ENCODE measurements at places on chromosomes 7 and 10.
A peak's percentile ranks its signal among the peaks of the same experiment; 100 is the strongest.

GRCh38 chr10:80580638-80581468, 43.2 kb downstream of the SH2D4B start:
- no peak for DNase-seq

DNA sequence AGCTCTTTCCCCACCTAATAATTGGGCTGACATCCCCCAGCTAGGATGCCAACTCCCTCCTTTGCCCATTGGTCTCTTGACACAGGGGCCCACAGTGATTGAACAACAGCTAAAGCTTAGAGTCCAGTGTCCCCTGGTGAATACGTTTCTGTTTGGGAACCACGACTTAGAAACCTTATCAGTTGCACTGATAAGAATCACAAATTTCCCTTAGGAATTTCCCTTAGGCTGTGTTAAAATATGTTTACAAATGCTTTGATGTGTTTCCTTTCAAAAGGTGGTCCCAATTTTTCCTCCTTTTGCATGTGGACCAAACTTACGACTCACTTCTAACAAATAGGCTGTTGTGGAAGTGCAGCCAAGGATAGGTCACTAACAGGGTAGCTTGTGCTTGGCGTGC, 126.0 kb upstream of the INHBA start:
- DNase-seq: no peak

- no peak for DNase-seq
These were observed 71.3 kb downstream of the NRCAM start for GRCh38 chr7:108384716-108385483.

- DNase-seq: no peak
These were observed 501.7 kb downstream of the PARD3 start for GRCh38 chr10:34313353-34313752.

GRCh38 chr10:8331896-8332729, 277.6 kb downstream of the GATA3 start:
- peak; percentile 99 for DNase-seq

GRCh38 chr10:14822879-14823755, 14.7 kb downstream of the CDNF start:
- DNase-seq: no peak

DNA sequence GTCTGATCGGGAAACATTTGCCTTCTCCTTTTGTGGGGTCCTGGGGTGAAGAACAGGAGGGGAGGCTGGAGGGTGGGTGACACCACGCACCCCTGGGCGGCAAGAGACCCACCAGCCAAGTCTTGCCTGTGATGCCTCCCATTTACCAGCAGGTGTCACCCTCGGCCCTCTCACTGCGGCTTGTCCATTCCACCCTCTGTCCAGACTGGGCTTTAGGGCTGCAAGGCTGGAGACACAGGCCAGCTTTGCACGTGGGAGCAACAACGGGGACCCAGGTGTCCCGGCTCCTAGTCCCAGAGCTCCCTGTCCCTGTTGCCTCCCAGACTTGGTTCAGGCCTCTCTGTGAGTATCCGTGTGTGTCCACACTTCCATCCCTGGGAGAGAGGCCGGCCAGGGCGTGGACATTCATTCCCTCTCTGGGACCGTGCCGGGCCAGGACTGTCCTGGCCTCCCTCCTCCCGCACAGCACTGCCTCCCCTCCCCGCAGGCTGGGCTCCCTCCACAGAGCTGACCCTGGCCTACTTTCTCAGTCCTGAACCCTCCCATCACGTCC, 36.2 kb upstream of the GTF2IRD1 start:
- no peak for DNase-seq

DNA sequence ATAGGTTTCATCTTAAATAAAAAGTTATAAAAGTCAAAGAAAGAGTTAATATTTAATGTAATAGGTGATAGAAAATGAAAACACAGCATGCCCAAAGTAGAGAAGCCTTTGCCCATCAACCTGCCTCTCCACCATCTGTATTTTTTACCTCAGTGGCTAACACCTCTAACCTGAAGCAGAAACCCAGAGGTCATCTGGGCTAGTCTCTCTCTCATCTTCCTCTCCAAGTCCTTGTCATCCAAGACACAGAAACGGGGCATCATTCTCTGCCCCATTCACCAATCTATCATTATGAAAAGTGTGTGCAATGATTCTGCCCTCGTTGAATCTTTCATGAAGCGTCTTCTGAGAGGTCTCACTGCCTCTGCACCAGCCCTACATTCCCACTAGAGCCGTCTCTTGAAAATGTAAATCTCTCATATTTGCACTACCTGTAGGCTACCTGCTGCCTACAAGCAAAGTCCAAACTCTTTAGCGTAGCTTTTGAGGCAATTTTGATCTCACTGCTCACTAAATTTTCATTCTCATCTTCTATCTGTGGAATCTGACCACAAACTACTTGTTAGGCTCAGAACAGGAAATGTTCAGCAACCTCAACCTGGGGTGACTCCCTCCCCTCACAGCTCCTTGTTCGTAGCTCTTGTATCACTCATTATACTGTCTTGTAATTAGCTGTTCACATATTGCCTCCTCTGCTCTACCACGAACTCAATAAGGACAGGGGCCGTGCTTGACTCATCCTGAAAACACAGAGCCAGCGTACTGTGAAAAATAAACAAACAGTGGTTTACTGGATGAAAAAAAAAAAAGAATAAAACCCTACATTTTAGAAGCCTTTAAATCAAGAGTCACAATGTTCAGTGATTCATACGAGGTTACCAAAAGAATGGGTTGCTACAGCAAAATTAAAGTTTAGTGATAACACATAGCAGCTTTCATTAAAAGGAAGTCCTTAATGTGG, 83.1 kb downstream of the CTNNA3 start:
- peak; percentile 82 for DNase-seq

DNA sequence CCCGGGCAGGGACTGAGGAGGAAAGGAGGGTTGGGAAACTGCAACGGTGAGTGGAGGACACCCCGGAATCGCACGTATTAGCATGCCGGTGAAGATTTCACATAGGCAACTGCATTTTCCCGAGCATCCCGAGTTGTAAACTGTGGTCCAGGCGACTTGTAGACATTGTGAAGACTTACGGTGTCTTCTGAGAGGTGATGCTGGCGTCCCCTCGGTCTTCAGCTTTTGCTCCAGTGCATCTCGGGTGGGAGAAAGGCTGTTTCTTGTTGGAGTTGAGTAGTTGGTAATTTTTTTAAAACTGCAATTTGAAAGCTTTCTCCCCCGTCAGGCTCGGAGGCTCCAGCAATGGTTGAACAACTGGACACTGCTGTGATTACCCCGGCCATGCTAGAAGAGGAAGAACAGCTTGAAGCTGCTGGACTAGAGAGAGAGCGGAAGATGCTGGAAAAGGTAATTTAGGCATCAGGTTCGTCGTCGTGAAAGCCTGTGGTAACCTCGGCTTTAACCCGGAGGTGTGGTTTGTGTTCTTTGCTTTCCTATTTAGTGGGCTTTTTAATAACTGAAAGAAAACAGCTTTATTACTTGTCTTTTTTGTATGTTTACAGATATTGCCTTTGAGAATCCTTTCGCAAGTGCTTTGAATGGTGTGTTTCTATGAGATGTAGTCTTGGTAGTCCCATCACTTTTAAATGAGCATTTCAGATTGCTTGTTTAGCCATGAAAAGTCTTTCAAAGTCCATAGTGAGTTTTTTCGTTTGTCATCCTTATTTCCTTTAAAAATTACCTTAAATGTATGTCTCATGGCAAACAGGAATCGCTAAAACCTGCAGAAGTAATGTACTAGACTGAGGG, 687 bp downstream of the HELLS start:
- no peak for DNase-seq

- DNase-seq: no peak
These were observed at the start of gene INHBA for GRCh38 chr7:41702635-41703371. Gene INHBA, minus strand, starts transcription at chr7:41703090. Its CDS starts 2,716 bp downstream, at chr7:41700374.

- no peak for DNase-seq
These were observed 39.5 kb downstream of the KLF6 start for GRCh38 chr10:3745521-3745920.

GRCh38 chr10:45399113-45399512, 25.1 kb downstream of the ALOX5 start:
- no peak for DNase-seq

DNA sequence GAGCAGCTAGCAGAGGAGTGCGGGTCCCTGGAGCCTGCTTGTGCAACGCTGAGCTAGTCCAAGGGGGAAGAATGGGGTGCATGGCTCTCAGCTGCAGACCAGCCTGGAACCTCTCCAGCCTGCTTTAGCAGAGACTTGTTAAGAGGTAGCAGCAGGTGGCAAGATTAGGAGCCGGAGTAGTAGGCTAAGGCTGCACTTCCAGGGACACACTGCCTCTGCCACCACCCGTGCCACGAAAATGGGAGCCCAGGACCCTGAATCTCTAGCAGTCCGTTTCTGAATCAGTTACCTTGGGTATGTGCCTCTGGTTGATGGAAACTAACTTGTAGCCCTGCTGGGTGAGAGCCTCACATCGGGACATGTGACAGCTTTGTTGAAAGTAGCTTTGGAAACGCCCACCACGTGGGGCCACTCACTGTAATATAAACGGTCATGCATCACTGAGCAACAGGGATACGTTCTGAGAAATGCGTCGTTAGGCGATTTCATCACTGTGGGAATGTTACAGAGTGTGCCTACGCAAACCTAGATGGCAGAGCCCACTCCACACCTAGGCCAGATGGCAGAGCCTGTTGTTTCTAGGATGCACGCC, 25.9 kb downstream of the HTRA1 start:
- DNase-seq: no peak

- peak; percentile 78 for DNase-seq
These were observed 27.1 kb downstream of the TNRC18 start for GRCh38 chr7:5396542-5396941.

GRCh38 chr10:23493711-23494110, 54.8 kb downstream of the OTUD1 start:
- no peak for DNase-seq

GRCh38 chr10:1409392-1409791, 327.9 kb downstream of the ADARB2 start:
- no peak for DNase-seq

GRCh38 chr10:80664071-80664680, 126.5 kb downstream of the SH2D4B start:
- peak; percentile 18 for DNase-seq

GRCh38 chr7:19304086-19304485, 158.9 kb upstream of the FERD3L start:
- DNase-seq: no peak

GRCh38 chr10:44576702-44577191, 191.8 kb upstream of the CXCL12 start:
- DNase-seq: no peak

- DNase-seq: no peak
These were observed 306.2 kb downstream of the IPMK start for GRCh38 chr10:57961487-57961886.

- DNase-seq: no peak
These were observed 87.3 kb upstream of the PLXDC2 start for GRCh38 chr10:19728964-19729363.

GRCh38 chr7:112124061-112124766, 82.0 kb downstream of the DOCK4 start:
- no peak for DNase-seq

DNA sequence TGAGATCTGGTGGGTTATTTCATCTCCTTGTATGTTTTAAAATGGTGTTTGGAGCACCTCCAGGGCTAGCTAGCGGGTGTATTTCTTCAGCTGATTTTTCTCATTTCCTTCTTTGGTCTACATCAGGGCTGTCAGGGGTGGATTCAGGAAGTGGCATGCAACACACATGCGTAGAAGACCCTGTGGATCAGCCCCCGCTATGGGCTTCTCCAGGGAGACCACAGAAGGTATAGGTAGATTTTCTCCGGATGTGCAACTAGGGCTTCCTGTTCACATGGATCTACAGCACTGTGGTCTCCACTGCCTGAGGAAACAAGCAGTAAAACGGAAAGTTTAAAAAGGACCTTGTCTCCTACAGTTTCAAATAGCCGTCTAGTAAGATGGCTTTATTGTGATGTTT, 10.4 kb downstream of the NUB1 start:
- DNase-seq: peak; percentile 96

GRCh38 chr10:651692-652091, 37.8 kb downstream of the DIP2C start:
- DNase-seq: no peak

DNA sequence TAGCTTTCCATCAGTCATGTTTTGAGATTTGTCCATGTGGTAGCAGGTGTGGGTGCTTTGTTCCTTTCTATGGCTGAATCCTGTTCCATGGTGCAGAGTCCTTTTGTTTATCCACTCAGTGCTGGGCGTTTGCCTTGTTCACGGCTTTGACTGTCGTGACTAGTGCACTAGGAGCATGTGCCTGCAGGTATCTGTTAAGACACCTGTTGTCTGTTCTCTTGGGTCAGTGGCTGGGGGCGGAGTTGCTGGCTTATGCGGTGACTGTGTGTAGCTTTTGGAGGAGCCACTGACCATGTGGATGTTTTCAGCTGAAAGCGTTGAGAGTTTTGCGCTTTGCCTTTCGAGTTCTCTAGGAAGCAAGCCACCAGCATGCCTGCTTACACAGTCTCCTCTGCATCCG, 573.1 kb upstream of the FOXK1 start:
- DNase-seq: no peak

DNA sequence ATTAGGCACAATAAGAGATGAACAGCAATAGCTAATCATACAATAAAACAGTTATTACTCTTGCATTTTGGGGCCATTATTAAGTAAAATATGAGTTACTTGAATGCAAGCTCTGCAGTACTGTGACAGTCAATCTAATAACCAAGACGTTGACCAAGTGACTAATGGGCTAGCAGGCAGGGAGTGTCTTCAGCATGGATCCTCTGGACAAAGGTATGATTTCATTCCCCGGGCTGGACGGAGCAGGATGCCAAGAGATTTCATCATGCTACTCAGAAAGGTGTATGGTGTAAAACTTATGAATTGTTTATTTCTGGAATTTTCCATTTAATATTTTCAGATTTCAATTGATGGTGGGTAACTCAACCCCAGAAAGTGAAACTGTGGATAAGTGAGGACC, 80.9 kb downstream of the SHH start:
- no peak for DNase-seq

DNA sequence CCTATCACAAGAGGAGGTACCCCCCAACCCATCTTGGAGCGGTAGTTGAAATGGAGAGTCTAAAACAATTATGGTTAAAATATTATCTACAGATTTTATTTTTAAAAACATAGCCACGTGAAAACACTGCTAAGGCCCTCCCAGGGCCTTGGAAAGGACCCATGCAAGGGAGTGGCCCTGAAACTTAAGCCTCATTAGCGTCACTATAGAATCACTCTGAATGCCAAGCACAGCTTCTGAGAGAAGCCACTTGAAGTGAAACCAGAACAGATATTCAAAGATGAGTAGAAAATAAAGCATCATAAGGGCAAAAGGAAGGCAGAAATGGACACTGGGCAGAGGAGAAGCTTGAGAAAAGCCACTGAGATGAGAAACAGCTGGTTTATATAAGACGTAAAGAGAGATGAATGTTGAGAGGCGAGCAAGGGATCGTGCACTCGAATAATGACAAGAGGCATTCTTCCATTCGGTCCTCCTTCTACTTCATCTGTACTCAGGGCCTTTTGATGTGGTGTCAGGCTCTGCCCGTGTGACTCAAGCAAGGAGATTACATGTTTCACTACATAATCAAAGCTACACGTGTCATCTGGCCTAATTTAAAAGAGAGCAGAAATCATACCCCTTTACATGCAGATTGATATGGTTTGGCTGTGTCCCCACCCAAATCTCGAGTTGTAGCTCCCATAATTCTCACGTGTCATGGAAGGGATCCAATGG, 33.4 kb upstream of the SLC39A12 start:
- DNase-seq: peak; percentile 22
